H1 (cell line): ENCODE measurements at places on chromosomes 11 and 22.
A peak's percentile ranks its signal among the peaks of the same experiment; 100 is the strongest.

- DNase-seq: no peak
Observed at GRCh38 chr11:86615487-86615886, 56.9 kb downstream of the ME3 start.

- DNase-seq: no peak
Observed at GRCh38 chr11:34529643-34530042, 16.0 kb upstream of the ELF5 start.

- no peak for DNase-seq
Observed at GRCh38 chr11:130054966-130055365, 14.7 kb upstream of the APLP2 start.

DNA sequence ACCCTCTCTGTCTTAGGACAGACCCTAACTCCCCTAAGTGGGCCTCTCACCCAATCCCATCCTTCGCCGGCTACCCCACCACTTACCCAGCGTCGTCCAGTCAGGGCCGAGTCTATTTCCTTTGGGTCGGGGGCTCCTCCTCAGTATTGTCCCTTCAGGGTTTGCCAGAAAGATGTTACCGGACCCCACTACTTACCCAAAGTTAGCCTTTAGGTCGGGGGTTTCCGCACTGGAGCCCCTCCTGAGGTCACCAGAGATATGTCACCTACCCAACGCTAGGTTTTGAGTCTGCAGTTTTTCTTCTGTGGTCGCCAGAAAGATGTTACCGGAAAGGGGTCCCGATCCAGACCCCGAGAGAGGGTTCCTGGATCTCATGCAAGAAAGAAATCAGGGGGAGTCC lies 17.9 kb upstream of the B4GALNT4 start:
- no peak for DNase-seq

DNA sequence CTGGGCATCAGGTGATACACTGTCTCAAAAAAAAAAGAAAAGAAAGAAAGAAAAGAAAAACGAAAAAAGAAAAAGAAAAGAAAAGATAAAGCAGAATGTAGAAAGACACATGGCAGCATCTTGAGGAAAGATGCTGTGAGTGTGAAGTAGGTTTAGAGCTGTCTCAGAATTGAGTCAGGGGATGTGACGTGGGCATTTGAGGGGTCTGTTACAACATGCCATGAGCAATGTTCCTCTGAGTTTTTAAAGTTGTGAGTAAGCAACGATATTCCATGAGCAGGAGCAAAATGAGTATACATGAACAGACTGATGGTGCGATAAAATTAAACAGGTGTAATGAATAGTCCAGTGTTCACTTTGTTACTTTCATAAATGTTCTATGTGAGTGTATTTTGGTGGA lies 11.3 kb upstream of the QSER1 start:
- no peak for DNase-seq

GRCh38 chr11:18191376-18191775 lies 18.7 kb downstream of the MRGPRX4 start:
- no peak for DNase-seq

- no peak for DNase-seq
Observed at GRCh38 chr22:36740716-36741115, 35.2 kb downstream of the IFT27 start.

- no peak for DNase-seq
Observed at GRCh38 chr11:118341815-118342489, 553 bp downstream of the CD3D start.

GRCh38 chr11:113531083-113531482 lies 55.9 kb upstream of the DRD2 start:
- no peak for DNase-seq

DNA sequence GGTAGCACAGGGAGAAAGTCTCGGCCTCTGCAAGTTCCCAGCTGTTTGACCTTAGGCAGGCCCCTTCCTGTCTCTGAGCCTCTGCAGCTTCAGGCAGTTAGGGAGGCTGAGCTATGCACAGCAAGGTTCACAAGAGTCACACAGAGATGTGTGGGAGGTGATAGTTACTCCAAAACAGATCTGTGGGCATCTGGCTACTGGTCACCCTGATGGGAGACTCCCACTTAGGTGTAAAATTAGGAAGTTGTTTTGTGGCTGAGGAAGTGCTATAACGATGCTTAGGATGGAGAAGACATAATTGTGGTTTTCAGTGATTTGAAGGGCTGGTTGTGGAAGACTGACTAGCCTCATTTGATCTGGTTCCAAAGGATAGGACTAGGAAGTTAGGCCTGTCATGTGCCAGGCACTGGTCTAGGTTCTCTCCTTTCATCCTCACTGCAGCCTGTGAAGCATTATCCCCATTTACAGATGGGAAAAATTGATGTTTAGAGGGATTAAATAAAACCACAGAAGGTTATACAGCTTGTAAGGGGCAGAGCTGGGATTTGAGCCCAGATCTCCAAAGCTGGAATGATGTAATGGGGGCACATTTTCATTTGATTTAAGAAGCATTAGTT lies 13.5 kb downstream of the ACO2 start:
- DNase-seq: no peak

DNA sequence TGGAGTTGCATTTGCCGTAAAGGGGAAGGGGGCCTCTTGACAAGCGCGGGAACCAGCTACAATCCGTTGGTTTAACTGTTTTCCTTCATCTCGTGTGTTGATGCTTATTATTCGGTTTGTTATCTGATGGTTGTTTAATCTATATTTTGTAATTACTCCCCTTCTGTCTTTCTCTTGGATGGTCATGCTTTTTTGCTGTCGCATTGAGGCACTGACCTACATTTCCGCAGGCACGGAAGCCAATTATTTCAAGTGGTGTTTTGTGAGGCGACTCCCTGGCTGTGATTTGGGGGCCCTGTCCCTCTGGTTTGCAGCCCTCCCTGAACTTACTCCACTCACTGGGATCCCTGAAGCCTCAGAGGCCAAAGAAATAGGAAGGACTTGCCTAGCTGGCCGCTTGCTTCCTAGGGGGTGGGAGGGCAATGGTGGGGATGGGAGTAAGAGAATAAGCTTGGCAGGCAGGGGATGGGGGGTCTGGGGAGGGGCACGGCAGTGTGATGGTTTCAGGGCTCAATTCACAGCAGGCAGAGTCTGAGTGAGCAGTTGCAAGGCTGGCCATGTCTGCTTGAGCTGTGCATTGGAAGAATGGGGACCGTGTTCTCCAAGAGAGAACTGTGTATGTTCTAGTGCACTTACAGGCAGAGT lies 165.8 kb upstream of the B3GAT1 start:
- no peak for DNase-seq

DNA sequence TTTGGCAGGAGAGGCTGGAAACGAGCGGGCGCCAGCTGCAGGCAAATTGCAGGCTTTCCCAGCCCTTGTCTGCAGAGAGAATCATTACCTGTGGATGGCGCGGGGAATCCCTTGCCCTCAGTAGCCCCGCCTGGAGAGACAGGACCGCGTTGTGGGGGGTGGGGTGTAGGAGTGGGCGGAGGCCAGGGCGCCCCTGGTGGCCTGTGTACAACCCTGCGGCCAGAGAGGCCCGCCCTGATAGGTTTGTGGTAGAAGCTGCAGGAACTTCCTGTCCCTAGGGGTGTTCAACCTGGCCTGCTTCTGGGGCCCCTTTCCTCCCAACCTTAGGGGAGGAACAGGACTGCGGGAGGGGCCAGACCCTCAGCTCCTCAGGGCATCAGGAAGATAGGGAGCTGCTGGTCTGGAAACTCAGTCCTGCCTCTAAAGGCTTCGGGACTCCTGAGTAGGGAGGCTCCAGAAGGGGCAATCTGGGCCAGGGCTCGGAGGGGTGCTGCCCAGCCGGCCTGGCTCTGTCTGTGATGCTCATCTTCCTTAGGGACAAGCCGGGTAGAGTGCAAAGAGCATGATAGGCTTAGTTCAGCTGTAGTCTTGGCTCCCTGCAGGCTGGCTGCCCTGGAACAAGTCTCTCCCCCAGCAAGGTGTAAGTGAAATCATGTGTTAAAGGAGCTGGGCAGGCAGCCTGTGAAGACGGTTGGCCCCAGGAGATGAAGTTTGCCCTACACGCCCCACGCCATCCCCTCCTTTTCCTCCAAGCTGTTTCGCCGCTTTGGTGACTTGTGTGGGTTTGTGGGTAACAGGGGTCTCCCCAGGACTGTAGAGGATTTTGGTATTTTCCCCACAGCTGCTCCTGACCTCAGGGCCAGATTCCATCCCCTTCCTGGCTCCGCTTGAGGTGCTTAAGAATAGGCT lies 24.1 kb upstream of the SUSD2 start:
- peak; percentile 93 for DNase-seq

- DNase-seq: no peak
Observed at GRCh38 chr11:124646148-124646547, 23.5 kb downstream of the TBRG1 start.

DNA sequence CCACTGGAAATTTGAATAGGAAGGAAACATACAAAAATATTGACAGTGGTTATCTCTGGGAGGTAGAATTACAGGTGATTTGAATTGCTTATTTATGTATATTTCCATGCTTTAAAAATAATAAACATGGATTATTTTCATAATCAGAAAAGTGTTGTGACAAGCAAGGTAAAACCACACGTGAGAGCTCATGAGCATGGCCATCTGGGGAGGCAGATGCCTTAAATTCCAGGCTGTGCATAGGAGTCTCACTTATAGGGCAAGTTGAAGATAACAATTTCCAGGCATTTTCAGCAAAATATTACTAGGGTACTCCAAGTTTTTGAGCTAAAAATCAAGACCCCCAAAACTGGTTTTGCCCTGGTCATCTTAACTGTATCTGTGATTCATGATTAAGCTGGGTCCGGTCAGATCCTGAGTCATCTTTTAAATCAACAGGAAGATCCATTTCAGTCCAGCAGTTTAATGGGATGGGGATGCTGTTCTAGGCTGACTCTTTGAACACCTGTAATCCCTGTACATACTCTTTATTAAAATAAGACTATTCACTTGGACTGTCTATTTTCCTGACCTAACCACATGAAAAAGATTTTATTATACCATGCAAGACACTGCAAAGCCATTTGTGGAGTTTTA lies 115.8 kb upstream of the NARS2 start:
- no peak for DNase-seq

DNA sequence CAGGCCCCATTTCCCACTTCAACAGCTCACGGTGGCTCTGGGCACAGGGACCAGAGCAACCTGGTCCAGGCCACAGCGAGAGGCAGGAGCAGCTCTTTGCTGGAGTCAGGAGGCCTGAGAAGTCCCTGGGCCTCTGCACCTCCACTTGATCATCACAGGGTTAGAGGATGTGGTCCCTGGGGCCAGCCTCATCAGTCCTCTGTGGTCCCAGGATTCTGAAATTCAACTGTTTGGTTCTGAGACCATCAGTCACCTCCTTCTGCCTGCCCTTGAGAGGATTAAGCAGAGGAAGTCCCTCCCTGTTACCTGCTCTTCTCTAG lies 24.9 kb upstream of the CBX7 start:
- DNase-seq: no peak

DNA sequence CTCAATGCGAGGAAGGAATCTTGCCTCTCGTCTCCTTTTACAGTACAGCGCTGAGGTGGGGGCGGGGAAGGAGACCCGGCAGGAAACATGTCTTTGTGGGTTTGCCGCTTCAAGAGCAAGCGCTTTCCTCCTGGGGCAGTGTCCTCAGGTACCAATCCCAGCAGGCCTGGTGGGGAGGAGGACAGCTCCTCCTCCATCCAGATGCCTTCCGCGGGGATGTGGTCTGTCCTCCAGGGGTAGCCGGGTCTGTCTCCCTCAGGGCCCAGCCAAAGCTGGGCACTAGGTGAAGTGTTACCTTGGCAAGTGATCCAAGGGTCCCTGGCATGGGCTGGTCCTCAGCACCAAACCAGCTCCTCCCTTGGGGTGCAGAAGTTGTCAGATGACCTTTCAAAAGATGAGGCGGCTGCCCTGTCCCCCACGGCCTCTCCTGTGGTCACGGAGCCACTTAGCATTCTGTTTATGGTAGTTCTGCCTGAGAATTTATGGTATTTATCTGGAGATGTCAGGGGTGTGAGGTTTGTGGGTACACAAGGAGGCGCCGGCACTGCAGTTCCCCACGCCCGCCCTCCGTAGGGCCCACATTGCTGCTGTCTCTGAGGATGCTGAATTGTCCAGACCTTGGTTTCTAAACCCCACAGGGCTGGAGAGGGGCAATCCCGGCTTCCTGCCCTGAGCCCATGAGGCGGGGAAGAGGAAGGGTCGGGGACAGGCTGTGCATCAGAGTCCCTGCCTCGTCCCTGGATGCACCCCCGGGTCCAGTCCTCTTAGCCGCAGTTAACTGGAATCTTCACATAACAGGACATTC lies 93.5 kb upstream of the ANO1 start:
- DNase-seq: no peak

GRCh38 chr11:122265981-122266380 lies 150.0 kb upstream of the BLID start:
- no peak for DNase-seq

- no peak for DNase-seq
Observed at GRCh38 chr11:19660076-19660475, 52.6 kb upstream of the NAV2 start.

DNA sequence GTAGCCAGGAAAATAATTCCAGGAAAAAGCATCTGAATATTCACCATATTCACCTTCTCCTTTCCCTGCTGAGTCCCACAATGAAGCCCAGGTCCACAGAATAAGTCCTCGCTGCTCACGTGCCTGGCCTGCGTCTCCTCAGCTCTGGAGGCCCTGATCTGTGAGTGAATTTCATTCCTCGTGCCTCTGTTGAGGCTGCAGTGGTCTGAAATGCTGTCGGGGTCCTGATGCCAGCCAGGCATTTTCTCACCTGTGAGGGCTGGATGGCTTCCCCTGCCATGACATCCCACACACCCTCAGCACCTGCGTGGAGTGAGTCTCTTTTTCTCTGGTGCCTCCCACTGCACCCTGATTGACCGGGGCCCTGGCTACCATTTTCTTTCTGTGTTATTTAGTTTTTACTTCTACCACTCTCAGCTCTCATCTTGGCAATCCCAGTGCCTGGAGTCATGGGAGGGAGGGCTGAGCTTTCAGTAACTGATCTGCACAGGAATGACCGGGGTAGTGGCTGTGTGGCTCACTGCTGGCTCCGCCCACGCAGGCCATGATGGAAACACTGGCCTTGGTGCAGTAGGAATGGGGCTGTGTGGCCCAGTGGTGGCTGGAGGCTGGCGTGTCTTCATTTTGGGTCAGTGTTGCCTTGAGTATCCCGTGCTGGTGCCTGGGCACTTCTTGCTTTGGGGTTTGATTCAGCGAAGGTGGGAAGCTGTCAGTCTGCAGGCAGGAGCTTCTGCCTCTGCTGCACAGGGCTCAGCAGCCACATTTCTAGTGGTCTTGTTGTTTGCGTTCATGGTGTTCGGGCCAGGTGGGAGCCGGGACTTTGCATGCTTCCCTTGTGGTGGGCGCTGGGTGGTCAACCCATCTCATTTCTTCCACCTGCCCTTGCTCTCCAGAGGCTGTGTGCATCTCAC lies 807.2 kb downstream of the TBC1D22A start:
- no peak for DNase-seq

- DNase-seq: no peak
Observed at GRCh38 chr22:26333088-26333800, 95.8 kb upstream of the ASPHD2 start.

GRCh38 chr11:33967451-33967850 lies 75.6 kb upstream of the LMO2 start:
- no peak for DNase-seq

DNA sequence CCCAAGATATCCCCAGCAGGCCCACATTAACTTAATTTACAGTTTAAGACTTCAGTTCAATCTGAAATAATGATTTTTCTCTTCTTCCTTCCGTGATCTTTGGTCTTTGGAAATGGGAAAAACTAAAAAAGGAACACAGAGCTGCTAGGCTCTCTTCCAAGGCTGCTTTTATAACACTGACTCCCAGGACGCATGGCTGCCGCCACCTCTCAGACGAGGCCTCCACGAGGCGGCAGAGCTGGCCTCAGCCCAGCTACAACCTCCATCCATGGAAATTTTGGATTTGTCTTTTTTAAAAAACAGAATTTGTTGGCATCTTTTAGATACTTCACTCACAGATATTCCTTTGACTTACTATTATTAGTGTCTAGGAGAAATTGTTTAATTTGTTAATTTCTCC lies 385.5 kb upstream of the SYN3 start:
- no peak for DNase-seq
